Omental fat pad (tissue), 4 donors: ENCODE measurements at places on chromosomes 16 and 17.

GRCh38 chr16:12723681-12724080 is 80.0 kb downstream of the CPPED1 start:
- DNase-seq = no peak

- DNase-seq = no peak
Measured at GRCh38 chr17:74530831-74531150, 484 bp downstream of the CD300LB start.

DNA sequence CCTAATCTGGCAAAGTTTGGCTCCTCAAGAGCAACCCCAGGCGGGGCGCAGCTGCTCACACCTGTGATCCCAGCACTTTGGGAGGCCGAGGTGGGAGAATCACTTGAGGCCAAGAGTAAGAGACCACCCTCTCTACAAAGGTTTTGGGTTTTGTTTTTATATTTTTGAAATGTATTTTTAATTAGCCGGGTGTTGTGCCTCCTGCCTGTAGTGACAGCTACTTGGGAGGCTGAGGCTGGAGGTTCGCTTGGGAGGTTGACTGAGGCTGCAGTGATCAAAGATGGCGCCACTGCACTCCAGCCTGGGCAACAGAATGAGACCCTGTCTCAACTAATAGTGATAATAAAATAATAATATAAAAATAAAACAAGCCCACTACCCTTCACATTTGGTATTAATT is 756 bp upstream of the USP7 start:
- DNase-seq = no peak

GRCh38 chr17:38617074-38617860 is 11.5 kb upstream of the SRCIN1 start:
- no peak for DNase-seq

GRCh38 chr16:57693550-57693949 is 1.1 kb upstream of the DRC7 start:
- no peak for DNase-seq

DNA sequence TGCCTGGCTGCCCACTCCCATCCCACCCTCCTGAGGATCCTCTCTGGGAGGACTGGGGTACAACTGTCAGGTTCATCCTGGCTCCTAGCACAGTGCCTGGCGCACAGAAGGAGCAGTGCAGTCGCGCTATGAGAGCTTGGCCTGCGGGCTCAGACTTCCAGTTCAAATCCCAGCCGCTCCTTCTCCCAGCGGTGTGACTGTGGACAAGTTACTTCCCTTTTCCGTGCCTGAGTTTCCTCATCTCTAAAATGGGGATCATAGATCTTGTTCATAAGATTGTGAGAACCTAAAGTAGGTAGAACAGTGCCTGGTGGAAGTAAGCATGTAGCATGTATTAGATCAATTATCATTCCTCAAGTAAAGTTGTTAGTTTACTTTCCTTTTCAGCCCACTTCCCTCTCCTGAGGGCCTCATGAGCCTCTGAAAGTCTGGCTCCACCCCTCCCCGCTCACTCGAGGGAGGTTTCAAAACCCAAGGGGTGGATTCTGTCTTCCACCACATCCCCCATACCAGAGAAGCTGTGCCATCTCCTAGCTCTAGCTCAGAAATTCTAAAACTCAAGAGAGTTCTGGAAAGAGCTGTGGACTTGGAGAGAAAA is 19.9 kb upstream of the COL1A1 start:
- DNase-seq = no peak

DNA sequence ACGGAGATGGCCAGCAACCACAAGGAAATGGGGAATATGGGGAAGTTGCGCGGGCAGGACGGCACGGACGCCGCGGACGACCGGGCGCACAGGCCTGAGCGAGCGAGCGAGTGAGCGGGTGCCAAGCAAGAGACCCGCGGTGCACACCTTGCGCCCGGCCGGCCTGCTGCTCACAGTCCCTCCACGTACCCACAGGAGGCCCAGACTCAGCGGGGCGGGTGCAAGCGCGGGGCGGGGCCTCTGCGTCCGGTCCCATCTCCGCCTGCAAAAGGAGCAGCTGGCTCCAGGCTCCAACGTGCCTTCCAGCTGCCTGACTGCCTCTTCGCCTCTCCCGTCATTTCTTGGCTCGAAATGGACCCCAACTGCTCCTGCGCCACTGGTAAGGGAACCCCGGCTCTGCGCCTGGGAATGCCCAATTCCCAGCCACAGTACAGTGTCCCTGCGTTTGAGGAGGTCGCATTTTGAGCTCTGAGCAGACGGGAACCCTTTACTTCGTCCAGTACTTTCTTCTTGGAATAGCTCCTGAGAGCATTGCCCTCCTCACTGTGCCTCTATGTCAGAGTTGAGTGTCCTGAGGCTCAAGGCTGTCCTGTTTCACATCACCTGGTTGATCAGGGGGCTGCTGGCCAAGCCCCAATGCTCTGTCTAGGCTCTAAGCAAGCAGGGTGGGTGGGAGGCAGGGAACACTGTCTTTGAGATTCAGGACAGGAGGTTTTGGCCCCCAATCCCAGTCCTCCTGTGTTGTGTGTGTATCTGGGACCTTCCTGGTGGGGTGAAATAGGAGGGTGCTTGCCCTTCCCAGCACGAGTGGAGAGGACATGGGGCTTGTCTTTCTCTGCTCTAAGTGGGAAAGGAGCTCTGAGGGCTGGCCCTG is 8.1 kb upstream of the MT1E start:
- DNase-seq = no peak

DNA sequence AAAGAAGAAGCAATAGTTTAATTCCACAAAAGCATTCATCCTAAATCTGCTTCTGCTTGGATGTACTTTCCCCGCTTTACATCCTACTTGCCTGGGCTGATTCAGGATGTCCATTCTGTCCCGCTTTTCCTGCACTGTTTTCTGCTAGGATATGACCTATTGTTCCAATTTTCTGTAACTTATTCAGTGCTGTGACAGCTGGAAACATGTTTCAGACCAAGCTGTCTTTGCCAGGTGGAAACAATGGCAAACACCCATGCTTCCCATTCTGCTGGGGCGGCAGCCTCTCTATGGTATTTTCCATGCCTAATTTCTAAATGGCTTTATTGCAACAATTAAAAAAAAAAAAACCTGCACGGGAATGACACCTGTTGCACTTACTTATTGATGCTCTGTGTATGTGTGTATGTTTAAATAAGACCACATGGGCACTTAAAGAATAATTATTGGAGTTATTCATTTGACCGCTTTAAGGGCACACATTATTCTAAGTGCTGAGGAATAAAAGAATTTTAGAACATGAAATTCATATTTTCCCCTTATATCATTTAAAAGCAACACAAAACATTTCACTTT is 21.0 kb downstream of the COQ7 start:
- no peak for DNase-seq

- no peak for DNase-seq
Measured at GRCh38 chr17:1154704-1155103, 25.1 kb downstream of the ABR start.

DNA sequence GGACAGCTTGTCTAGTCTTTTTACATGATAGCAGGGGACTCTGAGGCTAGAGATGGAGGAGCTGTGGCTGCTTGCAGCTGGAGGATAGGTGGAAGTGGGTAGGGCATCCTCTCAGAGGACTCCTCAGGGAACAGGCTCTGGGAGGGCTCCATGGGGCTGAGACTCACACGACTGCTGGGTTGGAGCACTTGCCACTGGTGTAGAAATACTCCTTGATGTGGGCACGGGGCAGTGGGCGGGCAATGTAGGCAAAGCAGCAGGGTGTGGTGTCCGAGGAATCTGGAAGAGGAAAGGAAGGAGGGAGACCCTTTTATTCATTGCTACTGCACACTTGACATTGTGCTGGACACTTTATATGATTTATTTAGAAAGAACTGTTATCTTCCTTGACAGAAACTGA is 1.8 kb downstream of the CCL5 start:
- no peak for DNase-seq

DNA sequence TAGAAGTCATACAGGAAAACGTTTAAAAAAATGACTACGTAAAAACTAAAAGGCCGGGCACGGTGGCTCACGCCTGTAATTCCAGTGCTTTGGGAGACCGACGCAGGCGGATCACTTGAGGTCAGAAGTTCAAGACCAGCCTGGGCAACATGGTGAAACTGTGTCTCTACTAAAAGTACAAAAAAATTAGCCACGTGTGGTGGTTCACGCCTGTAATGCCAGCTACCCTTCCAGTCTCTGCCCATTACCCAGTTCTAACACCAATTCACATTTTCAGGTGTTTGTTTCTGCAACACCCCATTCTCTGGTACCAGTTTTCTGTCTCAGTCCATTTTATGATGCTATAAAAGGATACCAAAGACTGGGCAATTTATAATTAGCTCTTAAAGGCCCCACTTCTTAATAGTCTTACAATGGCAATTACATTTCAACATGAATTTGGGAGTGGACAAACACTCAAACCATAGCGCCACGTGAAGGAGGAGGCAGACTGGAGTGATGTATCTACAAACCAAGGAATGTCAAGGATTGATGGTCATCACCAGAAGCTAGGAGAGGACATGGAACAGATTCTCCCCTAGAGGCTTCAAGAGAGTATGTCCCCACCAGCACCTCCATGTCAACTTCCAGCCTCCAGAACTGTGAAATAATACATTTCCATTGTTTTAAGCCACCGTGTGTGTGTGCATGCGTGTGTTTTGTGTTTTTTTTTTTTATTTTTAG is 791 bp upstream of the C17orf75 start:
- no peak for DNase-seq

DNA sequence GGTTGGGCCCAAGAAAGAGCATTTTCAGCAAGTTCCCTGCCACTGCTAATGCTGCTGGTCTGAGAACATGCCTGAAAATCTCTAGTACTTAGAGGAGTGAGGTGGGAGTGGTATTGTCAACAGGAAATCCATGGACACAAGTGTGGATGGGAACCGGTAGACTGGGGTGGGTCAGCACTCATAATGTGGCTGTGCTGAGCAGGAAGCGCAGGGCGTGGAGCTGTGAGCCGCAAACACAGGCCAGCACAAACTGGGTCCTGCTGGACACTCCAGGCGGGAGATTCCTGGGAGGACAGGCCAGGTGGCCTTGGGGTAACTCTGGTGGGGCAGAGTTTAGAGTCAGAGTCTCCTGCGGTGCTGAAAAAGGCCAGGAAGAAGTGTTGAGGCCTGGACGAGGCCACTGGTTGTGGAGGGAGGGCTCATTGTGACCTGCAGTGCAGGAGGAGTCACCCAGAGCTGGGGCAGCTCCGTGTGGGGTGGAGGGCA is 62.6 kb downstream of the BANP start:
- no peak for DNase-seq

- DNase-seq = no peak
Measured at GRCh38 chr16:70714581-70715054, 28.8 kb upstream of the MTSS2 start.

DNA sequence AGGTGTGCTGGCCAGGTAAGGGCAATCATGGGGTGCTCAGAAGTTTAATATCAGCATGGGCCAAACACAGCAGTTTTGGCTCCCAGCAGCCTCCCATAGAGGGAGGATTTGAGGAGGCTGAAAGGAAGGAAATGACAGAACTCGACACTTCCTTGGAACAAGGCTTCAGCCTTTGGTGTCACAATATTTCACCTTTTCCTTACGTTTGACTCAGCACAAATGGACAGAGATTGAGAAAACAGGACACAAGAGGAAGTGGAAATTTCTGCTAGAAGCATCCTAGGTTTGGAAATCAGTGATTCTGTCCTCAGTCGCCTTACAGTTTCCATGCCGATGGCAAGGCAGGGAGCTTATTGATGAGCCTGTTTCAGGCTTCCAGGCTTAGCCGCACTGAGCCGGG is 181.4 kb downstream of the MAF start:
- DNase-seq = no peak

GRCh38 chr16:2535625-2536013 is 2.2 kb upstream of the PDPK1 start:
- DNase-seq = no peak

DNA sequence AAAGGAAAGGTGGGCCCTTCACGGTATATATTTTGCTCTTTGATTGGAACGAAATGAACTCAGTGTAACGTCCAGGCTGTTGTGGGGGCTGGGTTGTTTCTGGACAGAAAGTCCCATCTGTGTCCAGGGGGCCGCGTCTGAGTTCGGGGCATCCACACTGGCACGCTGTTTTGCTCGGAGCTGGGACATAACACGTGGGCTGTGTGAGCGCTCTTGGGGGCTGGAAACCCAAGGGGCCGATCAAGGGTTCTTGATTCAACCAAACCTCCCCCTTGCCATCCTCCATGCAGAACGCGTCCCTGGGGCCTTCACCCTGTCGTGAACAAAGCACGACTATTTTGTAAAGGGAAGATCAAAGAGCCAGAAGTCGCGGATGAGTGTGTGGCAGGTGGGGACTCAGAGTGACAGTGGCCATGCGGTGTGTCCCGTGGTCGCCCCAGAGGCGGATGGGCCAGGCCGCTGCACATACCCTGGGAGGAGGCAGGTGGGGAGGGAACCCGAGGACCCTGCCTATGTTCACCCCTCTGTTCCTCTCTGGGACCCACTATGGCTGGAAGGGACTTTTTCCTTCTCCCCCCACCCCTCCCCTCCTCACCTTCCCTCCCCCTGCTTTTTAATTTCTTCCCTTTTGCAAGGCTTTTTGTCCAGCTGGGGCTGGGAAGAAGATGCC is 387.2 kb downstream of the SEC14L1 start:
- no peak for DNase-seq

DNA sequence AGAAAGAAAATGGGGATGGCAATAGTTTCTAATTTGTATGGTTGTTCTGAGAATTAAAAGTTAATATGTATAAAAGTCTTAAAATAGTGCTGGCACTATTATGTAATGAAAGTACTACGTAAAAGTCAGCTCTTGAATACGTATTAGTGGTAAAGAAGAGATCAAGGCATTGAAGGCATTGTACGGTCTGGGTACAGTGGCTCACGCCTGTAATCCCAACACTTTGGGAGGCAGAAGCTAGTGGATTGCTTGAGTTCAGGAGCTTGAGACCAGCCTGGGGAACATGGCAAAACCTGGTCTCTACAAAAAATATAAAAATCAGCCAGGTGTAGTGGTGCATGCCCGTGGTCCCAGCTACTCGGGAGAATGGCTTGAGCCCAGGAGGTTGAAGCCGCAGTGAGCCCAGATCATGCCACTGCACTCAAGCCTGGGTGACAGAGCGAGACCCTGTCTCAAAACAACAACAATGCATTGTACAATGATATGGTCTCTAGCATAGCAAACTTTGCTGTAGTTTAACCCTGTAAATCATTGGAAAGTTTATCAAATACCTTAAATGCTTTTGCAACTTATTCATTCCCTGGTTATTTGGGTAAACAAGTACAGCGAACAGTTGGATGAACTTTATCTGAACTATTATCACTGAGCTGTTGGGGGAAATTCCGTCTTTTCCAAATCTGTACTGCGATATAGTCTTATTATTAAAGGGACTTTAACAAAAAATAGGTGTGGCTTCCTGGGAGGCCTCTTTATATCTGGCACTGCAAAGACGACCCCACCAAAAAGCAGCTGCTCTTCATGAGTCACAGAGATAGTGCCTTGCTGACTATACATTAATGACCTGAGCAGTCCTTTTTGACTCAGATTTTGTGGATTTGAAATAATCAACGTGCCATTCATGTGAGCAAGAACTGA is 73.6 kb downstream of the GPRC5B start:
- no peak for DNase-seq

DNA sequence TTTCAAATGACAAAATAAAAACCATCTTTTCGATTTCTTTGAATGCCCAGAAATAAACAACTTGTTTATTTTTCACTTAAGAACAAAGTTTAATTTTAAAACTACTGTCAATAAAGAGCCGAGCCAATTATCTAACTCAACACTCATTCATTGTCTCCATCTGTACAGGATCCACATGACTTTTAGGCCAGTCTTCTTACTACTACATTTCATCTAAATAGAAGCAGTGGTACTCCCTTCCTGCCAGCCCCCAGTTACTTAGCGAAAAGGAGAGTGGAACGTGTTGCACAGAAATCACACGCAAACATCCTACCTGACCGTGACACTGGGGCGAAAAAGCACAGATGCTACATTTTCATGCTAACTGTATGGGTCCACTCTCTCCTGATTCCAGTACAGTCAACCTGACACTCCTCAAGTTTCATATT is 1.2 kb downstream of the GNA13 start:
- DNase-seq = no peak

- DNase-seq = no peak
Measured at GRCh38 chr16:80687606-80688005, 116.8 kb downstream of the CDYL2 start.
